ENCODE measurements at places on chromosomes 1 and 21.
A peak's percentile ranks its signal among the peaks of the same experiment; 100 is the strongest.

DNA sequence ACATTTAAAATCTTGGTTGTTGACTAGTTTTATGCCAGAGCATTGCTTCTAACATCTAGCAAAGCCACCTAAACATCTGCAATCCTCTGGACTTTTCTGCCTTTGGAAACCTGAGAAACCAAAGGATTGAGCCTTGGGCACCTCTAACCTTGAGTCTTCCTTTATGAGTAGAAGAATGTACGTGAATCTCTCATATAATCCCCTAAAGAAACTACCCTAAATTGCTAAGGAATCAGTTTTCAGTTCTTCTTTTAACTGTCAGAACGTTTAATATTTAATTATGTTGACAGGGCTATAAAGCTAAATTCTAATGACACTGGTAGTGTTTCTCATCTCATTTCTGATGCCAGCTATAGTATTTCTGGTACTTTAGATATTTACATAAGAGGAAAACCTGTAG lies 997.3 kb downstream of the AMY1C start:
- DNase-seq, result no peak

GRCh38 chr1:243411472-243411871 lies 155.6 kb downstream of the SDCCAG8 start:
- no peak for DNase-seq

- no peak for DNase-seq
Measured at GRCh38 chr1:7172804-7173203, 387.6 kb downstream of the CAMTA1 start.

DNA sequence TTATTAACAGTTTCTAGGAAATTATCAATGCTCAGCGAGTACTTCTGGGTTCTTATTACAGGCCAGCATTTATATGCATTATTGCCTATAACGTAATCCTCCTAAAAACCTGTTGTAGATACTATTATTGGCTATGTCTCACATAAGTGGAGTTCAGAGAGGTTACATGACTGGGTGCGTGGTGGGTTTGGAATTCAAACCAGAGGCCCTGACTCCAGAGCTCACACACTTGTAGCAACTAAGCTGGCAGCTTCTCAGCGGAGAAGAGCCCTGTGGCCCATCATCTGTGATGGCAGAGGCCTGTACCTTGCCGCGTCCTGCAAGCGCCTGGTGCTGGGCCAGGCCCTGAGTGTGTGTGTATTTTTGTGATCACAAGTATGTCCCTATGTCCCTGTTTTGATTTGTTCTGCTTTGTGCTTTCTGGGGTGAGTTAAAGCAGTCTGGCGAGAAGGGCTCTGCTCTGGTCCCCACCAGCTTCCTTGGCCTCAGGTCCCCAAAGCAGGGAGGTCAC lies 66.7 kb downstream of the HTR6 start:
- no peak for DNase-seq

GRCh38 chr1:108554682-108555427 lies 5.0 kb upstream of the EEIG2 start:
- DNase-seq, result no peak

DNA sequence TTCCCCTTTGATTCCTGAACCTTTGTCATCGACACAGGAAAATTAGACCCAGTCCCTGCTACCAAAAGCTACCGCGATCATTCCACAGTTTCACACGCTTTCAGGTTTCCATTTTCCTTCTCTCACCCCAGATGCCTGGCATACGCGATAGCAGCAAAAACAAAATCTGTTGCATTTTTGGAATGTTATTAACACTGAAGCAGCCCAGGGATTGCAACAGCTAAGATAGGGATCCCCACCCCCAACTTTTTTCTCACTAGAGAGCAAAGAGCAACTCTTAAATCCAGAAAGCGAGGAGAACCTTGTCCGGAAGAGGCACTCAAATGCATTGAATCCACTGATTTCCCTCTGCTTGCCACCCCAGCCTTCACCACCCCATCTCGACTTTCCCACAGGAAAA lies 8.9 kb downstream of the OVAAL start:
- DNase-seq, result no peak

DNA sequence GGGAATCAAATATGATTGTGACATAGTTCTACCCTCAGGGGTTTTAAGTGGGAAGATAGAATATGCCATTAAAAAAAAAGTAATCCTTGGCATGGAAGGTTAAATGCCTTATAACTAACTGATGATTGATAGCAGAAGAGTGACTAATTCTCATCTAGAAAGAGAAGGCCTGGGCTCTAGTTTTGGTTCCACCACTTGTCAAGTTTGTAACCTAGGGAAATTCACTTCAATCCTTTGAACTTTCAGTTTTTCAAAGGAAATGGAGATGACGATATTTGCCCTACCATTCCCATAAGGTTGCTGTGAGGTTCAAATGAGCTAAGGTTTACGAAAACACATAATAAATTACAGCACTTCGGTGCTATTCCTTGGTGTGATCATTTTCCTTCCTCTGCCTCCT lies 88.5 kb downstream of the GPR88 start:
- no peak for DNase-seq

GRCh38 chr1:37722181-37723071 lies 30.1 kb downstream of the CDCA8 start:
- DNase-seq, result no peak

DNA sequence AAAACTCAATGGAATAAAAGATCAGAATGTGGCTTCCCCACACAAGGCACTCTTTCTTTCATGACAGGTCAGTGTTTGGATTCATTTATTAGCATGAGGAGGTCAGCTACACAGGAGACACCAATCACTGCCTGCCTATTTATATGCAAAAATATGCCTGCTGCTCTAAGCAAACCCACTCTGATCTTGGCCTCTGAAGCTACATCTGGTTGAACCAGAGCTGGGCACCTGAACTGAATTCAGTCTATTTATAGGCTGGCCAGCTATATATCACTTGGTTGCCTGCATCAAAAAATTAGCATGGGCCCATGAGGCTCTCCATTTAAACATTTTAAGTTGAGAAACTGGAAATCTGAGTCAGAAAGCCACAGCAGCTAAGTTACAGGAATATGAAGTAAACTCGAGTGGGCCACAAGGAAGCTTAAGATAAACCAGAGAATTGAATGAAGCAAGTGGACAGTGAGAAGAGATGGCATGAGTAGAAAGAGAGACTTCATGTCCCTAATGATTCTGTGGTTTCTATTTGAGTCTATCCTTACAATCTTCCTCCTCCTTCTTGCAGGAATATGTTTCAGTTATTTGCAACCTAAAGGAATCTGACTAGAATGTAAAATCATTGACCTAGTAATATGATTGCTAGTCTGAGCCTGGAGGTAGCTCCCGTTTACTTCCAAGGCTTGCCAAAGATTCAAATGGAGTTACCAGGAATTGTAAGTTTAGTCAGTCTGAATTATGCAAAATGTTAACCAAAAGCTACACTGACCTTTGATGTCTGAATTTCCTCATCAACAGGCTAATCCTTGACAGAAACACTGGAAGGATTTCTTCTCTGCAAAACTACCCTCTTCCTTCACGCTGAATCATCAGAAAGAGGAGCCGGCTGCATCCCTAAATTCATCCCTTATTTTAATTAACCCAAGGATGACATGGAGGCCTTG lies 17.7 kb downstream of the DDAH1 start:
- no peak for DNase-seq

- DNase-seq, result no peak
Measured at GRCh38 chr1:25528881-25529517, 14.4 kb upstream of the LDLRAP1 start.

- no peak for DNase-seq
Measured at GRCh38 chr1:244154872-244155531, 103.9 kb downstream of the ZBTB18 start.

DNA sequence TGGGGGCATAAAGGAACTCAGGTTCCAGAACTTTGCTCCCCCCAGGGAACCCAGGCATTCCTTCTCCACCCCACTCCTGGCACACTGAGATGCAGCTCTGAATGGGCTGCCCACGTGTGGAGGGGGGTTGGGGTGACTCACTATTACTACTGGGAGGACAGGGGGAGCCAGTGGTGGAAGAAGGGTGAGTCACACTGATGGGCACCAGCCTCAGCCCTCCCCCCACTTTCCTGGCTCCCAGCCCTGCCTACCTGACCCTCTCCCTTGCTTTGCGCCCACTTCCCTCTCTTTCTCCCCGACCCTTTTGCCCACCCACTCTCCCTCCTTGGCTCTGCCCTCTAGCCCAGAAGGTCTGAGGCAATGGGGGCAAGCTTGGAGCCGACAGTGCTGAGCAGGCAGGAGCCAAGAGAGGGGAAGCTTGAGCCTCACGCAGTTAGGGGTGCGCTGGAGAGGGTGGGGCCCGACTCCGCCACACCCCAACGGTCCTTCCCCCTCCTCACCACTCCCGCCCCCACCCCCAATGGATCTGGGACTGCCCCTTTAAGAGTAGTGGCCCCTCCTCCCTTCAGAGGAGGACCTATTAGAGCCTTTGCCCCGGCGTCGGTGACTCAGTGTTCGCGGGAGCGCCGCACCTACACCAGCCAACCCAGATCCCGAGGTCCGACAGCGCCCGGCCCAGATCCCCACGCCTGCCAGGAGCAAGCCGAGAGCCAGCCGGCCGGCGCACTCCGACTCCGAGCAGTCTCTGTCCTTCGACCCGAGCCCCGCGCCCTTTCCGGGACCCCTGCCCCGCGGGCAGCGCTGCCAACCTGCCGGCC lies at the start of gene LMNA:
LMNA (plus strand) TSS at position 611 of the 818 bp plus-strand sequence. CDS start 208 bp downstream, outside the sequence.
- peak; percentile 99 for DNase-seq

Data from HT1080 (cell line).